ENCODE measurements at places on chromosomes 5 and 9. TPM values are rescaled to one million over a fixed set of nuclear protein-coding genes. Genes with fewer than 3 reads are reported as not detected.

The HBEGF gene
- total RNA-seq, result 28.9 TPM

DNA sequence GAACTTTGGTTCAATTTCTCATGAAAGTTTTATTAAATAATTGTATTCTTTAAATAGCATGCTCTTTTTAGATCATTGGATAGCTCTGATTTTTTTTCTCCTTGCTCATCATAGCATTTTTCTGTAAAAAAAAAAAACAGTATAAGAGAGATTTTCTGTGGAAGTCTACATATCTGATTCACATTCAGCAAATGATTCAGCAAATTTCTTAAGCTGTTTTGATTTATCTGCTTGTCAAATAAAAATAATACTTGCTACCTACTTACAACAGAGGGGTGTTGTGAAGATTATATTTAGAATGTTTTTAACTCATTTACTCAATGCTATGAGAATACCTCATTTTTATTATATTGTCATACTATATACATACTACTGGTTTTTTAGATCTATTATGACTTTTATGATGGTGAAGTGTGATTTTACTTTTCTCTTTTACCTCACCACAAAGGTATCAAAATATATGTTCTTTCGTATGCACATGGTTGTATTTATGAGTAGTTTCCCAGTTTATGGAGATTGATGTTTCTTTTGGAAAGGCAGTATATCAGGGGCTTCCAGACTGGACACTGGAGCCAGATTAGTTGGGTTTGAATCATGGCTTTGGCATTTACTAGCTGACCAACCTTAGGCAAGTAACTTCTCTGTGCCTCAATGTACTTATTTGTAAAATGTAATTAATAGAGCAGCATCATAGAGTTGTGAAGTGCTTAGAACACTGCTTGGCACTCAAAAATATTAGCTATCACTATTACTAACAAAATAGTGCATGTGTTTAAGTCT is 25.5 kb downstream of the TNPO1 start:
- no peak for DNase-seq

GRCh38 chr5:30930736-30931135 is 262.8 kb upstream of the CDH6 start:
- no peak for DNase-seq

DNA sequence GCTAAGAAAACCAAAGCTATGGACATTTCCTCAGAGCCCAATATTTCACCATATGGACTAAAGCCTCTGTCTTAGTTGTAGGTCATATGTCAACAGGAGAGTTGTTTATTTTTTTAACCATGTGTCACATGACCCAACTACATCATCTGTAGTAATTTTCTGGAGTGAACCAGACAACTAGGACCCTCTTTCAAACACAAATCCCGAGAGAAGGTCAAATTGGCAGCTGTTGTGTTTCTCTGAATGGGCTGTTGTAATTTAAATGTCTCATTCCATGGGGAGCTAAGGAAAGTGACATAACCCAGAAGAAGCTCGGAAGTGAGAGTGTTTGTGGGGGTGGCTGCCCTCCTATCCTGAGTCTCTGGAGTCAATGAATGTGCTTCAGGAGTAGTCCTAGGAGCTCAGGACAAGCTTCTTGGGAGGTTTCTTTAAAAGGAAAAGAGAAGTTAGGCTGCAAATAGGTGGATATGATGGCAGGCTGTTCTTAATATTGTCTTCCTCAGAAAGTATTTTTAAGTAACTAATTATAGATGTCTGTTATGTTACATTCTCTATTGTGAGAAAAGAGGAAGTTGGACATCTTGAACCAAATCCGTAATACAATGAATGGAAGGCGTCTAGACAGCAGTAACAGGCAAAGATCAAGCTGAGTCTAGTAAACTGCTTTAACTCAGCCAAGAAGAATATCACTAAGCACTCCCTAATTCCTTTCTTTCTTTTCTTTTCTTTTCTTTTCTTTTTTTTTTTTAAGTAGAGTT is 50.1 kb downstream of the TMEM167A start:
- no peak for DNase-seq

The CCDC171 gene
- total RNA-seq, result 1.4 TPM

DNA sequence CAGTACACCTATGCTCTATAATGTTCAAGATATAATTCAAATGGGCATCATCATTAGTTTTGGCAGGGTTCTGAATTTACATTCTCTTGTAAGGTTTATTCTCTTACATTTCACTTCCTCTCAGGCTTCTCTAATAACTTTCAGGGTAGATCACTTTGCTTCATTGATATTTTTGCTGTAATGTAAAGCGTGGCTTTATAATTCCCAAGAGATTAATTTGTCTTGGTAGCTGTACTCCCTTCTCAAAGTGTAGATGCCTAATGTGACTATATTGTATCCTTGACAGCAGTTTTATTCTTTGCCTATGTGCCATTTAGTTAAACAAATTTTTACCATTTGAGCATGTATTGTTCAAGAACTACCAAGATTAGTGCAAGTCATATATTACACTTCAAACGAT is 889.1 kb downstream of the TAF11L14 start:
- DNase-seq, result no peak

- DNase-seq, result no peak
These were observed 902 bp downstream of the TMED9 start for GRCh38 chr5:177592905-177593304.

The PCDHGA4 gene
- total RNA-seq, result 0.21 TPM

The MFAP3 gene
- total RNA-seq, result 24.3 TPM

GRCh38 chr5:72163349-72163983 is 56.2 kb downstream of the MAP1B start:
- DNase-seq, result no peak

The HMMR gene
- total RNA-seq, result 26.8 TPM

- no peak for DNase-seq
These were observed at the start of gene GPR151 for GRCh38 chr5:146516151-146516475. GPR151 (minus strand) TSS chr5:146516190; CDS start chr5:146516113, 77 bp downstream.

The PTGR1 gene
- total RNA-seq, result 1.3 TPM

GRCh38 chr5:135013947-135014570 is 20.0 kb downstream of the PITX1 start:
- no peak for DNase-seq

The COL15A1 gene
- 0.02 TPM for total RNA-seq

The FAM151B gene
- total RNA-seq, result 0.32 TPM

The LYSMD3 gene
- total RNA-seq, result 12.3 TPM

The RFX3 gene
- total RNA-seq, result 11.3 TPM

The HRH2 gene
- total RNA-seq, result 94.7 TPM

DNA sequence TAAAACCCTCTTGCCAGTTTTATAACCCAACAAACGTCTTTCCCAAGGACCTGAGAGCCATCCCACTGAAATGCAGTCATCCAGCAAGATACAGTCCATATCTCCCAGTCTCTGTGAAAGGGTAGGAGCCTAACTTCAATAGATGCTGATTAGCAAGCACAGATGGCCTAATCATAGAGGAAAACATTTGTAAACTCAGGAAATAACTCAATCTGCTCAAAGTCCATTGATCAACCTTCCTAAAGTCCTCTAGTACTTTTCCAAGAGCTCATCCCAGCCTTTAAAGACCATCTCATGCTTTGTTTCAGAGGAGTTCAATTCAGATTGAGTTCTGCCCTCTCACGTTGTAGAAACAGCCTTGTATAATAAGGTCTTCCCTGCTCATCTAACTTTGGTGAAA is 324.2 kb downstream of the MRPS30 start:
- DNase-seq, result no peak

The SURF6 gene
- total RNA-seq, result 29.0 TPM

DNA sequence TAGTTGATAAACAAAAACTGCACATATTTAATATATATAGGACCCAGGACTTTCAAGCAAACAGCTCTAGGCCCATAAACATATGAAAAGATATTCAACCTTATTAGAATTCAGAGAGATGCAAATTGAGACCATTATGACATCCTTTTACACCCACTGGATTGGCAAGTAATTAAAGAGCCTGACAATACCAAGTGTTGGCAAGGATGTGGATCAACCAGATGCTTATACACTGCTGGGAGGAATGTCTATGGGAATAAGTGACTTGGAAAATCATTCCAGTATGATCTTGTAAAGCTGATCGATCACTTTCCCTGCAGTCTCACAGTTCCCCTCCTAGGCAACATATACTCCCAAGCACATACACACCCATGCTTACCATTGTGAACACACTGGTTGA is 15.5 kb upstream of the TCOF1 start:
- DNase-seq, result no peak

GRCh38 chr5:62260513-62260912 is 45.5 kb upstream of the KIF2A start:
- no peak for DNase-seq

DNA sequence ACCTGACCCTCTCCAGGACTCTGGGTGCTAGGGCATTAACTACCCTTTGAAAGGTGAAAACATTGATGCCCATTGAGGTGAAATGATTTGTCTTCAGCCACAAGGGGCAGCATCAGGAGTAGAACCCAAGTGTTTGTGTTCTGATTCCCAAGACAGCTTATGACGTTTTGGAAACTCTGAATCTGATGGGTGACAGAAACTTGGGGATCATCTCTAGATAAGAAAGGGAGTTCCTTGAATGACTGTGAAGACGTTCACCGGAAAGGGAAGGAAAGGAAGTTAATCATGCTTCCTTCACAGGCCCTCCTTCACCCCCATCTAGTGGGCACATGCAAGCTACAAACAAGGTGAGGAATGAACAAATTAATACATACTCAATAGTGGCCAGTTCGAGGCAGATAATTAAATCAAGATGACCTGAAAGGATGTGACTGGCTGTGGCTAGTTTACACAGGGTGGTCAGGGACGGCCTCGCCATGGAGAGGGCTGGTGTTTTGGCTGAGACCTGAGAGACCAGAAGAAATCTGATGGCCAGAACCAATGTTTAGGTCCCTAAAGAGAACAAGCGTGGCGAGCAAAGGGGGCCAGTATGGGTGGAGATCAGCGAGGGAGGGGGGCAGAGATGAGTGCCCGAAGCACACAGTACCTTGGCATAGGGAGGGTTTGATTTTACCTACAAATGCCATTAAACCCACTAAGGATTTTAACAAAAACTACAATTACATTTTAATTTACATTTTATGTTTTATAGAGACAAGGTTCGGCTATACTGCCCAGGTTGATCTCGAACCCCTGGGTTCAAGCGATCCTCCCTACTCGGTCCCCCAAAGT is 937 bp upstream of the SLC26A2 start:
- peak; percentile 38 for DNase-seq

The KIF24 gene
- 6.1 TPM for total RNA-seq

DNA sequence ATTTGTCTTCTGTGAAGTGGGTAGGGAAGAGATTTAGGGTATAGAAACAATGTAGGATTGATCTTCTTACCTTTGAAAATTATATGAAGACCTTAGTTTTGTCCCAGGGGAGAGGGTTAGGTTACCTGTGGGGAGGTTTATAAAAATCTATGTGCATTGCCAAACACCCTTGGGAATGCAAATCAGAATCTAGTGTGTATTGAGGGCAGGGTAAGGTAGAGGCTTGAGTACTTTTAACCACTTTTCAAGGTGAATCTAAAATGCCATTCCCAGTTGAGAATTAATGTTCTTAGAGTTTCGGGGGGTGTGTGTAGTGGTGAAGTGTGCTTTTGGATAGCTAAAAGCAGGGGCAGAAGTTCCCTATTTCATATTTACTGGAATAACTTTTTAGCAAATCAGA is 288.4 kb downstream of the CD180 start:
- DNase-seq, result no peak

The PCDHA13 gene
- total RNA-seq, result not detected

DNA sequence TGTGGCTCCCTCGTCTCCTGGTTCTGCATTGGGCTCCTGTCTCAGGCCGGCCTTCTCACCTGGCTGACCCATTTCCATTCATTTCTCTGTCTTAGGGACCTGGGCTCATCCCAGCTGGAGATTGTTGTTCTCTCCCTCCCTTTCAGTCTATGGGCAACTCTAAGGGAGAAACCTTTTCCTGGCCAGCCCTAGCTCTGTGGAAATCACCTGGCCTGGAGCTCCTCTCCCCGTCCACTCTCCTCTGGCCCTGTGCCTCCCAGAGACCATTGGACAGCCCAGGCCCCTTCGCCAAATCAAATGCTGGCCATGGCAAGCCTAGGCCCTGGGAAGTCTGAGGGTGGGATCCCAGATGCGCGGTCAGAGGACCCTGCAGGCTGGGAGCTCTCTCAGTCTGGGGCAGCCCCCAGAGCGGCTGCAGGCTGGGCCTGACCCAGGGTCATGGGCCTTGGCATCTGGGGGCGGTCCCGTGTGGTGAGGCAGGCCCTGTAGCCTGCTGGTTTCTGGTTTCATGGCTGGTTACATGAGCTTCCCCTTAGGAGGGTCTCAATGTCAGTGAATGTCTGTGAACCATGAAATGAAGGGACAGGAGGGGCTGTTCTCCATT is 253.5 kb downstream of the AOPEP start:
- no peak for DNase-seq

- peak; percentile 85 for DNase-seq
These were observed at the start of gene NDFIP1 for GRCh38 chr5:142108432-142109330. NDFIP1 (plus strand) TSS chr5:142108779; CDS start chr5:142108975, 196 bp downstream.

DNA sequence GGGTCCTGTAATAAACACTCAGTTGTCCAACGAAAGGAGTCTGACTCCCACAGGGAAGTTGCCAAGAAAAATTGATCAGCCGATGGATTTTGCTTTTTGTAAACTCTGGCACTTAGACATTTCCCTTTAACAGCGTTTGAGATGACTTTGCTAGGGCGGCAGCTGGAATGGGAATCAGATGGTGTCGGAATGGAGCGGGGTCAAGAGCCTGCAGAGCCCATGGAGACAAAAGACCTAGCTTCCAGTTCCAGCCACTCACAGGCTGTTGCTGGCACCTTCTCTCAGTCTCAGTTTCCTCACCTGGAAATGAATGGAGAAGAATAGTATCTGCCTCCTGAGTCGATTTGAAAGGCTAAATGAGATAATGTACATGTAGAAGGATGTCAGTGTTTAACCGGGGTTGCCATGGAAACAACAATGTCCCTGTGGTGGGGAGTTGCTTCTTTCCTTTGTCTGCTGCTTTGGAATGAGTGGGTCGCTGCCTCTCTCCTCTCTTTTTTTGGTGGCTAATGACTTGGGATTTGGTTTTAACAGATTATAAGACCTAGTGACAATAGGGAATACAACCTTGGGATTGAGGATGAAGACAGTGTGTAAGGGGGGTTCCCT is 137.4 kb downstream of the GAS1 start:
- no peak for DNase-seq

- peak; percentile 22 for DNase-seq
These were observed 21.6 kb downstream of the SH3GLB2 start for GRCh38 chr9:129006328-129007034.

The FSD1L gene
- total RNA-seq, result 3.4 TPM

GRCh38 chr9:109225629-109226028 is 58.6 kb upstream of the FRRS1L start:
- DNase-seq, result no peak

DNA sequence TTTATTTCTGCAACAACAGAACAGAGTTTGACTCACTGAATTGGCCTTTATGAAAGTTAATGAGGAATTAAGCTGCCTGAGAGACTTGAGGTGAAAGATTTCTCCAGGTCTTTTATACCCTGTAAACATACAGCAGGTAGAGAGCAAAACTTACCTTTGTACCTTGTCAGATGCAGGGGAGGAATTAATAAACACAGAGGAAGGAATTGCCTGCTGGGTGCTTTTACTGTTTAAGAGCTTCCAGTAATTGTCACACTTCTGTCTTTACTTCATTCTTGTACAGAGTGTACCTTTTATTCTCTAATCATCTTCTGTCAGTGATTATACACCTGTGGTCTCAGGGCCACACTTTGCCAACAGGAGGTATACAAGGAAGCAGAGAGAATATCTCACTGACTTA is 94.0 kb upstream of the GRIN3A start:
- no peak for DNase-seq

The FBN2 gene
- not detected for total RNA-seq
